ENCODE measurements at places on chromosomes 6 and 20.
A peak's percentile ranks its signal among the peaks of the same experiment; 100 is the strongest.

DNA sequence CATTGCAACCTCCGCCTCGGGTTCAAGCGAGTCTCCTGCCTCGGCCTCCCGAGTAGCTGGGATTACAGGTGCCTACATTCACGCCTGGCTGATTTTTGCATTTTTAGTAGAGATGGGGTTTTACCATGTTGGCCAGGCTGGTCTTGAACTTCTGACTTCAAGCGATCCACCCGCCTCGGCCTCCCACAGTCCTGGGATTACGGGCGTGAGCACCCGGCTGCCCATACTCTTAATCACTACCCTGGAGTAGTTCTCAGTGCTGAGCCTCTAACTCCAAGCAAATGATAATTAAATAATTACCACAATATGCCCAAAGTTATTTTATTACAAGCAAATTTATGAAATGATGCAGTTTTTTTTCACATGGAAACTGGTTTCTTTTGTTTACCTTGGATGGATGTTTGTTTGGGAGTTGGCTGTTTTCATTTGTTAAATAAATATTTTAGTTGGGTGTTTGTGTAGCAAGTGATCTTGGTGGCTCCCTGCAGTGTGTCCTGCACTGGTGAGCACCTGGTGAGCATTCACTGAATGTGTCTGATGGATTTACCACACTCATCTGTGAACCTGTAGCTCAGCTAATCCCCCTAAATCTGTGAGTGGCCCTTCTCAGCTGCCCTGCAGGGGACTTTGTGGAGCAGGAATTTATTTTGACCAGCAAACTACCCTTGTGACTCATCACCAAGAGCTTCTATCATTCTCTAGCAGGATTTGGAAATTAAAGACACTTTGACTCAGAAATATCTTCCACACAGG, 36.9 kb downstream of the UTRN start:
- no peak for ATAC-seq

DNA sequence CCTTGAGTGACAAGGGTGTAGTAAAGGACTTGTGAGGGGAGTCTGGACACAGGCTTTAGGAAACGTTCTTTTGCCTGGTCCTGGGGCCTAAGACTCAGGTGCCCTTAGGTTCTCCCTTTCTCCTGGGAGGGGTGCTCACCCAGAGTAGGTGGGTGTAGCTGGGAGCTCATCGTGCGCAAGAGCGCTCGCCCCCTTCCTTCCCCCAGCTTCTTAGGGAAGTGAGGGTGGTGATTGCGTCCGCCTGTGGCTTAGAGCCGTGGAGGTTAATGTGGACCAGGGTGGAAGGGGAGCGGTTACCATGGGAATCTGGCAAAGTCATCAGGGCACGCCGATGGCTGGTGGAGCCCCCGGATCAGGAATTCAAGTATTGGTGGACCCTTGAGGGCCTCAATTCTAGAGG, 3.3 kb upstream of the AARS2 start:
- no peak for ATAC-seq

- no peak for ATAC-seq
These were observed 171.1 kb downstream of the PREX1 start for GRCh38 chr20:48656661-48657211.

DNA sequence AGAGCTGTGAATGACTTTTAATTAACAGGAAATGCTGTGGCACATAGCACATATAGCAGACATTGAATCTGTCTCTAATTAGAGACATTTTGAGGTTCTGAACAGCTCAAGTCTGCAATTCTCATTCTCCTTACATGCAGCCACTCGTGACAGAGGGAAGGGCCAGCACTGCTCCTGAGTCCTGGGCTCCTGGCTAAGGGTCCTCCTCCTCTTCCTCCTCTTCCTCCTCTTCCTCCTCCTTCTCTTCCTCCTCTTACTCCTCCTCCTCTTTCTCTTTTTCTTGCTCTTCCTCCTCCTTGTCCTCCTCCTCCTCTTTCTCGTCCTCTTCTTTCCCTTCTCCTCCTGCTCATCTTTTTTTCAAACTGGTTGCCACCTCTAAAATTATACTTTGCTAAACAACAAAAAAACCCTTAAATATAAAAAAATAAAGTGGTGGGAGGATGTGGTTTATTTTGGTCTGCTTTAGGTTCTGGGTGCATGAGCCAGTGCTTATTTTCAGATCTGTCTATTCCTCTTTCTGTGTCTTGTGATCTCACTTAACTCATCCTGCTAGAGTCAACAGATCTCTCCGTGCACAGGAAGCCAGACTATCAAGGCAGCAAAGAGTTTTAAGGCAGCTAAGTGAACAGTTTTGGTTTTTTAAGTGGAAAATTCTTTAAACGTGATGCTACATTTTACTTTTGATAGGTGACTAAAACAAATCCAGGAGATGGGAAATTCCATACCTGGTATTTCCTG, 159.3 kb downstream of the CD83 start:
- ATAC-seq, result peak; percentile 80

- ATAC-seq, result no peak
These were observed 579.6 kb downstream of the COL12A1 start for GRCh38 chr6:74626288-74626687.

DNA sequence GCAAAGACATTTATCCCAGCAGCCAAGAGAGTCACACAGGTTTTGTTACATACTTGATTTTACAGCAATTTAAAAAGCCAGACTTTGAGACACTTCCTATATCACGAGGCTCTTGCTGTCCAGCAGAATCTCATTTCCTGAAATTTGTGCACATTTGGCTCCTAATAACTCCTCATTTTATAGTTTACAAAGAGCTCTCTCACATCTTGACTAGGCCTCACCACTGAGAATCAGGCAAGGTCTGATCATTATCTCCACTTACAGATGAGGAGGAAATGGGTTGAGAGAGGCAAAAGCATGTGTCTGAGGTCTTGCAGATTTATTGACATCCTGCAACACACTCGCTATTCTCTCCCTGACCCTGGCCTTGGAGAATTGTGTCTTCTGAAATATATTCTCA, 426.8 kb downstream of the MAFB start:
- ATAC-seq, result no peak
